A172 (cell line): ENCODE measurements at places on chromosomes 7 and 10.
A peak's percentile ranks its signal among the peaks of the same experiment; 100 is the strongest.

DNA sequence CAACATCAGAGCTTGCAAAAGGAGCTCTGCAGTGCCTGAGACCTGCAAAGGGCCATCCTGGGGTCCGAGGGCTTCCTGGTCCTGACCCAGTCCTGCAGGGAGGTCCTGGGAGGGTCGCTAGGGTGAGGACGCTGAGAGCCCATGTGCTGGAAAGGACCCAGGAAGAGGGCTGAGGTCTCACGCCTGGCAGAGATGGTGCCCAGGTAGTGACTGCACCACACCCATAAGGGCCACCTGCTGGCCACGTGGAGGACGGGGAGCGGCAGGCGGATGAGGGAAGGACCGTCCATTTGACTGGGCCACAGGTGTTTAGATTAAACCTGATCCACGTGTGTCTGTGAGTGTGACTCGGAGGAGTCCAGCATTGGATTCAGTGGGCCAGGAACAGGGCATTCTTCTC, 392.8 kb downstream of the DNAJB6 start:
- no peak for DNase-seq

DNA sequence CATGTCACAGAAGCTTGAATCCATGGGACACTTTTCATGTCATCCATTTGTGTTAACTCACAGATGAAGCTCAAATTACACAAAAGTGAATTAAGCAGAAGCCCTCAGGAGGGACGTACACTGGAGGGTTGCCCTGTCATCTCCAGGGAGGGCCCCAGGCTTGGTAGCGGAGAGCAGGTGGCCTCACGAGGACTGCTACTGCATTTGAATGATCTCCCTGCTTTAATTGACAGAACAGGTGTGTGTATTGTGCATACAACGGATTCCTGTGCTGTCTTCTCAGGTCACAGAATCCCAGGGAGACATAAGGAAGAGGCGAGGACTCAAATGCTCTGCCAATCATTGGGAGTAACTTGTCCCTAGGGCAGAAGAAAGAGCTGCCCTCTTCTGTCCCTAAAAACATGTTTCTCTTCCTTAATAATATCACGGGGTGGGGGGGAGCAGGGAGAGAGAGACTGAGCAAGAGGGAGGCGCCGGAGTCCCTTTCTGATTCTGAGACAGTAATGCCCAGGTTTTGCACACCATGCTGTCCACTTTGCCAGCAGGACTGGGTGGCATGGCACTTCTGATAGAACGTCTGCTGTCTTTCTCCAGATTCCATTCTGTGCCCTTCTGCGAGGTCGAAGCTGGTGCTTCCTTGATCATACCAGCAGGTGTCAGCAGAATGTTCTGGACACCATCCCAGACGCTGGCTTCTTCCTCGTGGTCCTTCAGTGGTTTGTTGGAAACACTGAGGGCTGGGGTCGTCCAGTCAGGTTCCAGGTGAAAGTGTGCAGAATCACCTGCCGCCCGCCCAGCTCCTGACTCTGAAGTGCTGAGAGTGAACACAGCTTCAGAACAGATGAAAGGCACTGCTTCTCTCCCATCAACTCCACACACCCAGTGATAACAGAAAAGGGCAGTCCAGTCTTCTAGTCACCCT, 26.2 kb upstream of the RASGEF1A start:
- DNase-seq: peak; percentile 54

DNA sequence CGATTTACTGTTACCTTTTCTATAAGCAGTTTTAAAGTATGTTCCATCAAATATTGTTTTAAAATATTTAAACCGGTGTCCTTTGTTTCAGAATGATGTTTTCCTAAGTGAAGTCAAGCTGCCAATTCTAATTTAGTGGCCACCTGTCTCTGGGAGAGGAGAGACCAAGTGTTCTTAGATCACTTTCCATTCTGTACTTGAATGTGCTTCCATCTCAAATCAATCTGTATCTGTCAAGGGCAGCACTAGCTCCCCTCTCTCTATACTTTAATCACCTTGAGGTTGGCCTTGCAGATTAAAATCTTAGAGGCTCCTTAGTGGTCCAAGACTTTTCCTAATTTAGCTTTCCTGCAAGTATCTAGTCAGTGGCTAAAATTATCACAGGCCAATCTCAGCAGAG, 49.6 kb downstream of the LGI1 start:
- no peak for DNase-seq

DNA sequence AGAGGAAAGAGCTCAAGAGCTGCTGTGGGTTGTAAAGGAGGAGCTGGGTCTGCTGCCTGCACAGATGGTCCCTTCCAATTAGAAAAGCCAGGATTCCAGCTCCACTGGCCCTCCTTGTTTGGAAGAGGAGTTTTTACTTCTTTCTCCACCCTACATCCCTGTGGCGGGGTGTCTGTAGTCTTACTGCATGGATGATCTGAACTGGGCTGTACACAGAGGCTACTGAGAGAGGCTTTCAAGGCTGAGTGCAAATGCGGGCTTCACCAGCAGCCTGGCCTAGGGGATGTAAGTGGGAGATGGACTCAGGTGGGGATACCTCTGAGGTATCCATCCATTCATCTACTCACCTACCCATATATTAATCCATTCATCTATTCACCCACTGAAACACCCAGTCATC, 7.1 kb upstream of the CXCL12 start:
- no peak for DNase-seq

GRCh38 chr7:131249003-131249402, 78.7 kb upstream of the MKLN1 start:
- DNase-seq: peak; percentile 92

DNA sequence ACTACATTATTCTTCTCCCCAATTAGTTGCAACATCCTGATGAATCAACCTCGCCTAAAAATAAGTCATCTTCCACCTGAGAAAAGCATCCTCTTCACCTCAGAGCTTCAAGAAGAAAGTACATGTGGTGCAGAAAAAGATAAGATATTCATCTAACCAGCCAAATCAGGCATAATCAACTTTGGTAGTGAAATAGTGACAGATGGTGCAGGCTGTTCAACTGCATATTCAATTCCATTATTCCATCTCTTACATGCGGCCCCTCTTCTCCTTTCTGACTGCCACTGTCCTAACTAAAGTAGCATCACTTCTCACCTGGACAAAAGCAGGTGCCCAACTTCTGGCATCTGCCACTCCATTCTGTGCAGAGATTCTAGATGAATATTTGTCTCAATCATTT, 148.4 kb upstream of the STEAP1 start:
- no peak for DNase-seq

DNA sequence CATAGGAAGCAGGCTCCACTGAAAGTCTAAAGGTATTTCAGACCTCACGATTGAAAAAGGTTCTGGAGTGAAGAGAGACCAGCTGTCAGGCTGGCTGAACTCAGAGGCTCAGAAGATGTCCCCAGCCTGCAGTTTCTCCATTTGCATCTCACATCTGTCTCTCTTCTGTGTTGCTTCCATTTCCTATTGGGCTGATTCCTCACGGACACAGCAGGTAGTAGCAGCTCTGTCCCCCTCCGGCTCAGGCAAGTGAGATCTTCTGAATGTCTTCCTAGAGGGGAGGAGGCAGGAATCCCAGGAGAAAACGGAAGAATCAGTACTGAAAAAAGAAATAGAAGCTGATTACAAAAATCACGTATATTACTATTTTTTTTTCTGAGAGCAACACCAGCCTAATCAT, 274.1 kb upstream of the COBL start:
- DNase-seq: no peak

DNA sequence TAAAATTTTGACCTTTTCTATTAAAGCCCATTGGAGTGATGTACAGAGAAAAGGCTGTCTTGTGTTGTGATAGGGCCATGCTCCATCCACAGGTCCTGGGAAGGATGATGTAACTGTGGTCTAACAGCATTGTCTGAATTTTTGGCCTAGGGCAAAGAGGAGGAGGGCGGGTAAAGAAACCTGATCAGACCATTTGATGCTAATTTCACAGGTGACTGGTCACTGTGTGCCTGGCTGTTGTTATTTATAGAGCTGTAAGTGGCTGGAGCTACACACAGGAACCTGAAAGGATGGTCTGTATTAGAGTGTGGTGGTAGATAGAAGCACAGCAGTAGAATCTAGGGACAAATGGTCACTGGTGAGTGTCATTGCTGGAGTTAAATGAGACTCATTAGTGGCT, 182.1 kb downstream of the AUTS2 start:
- DNase-seq: peak; percentile 48

DNA sequence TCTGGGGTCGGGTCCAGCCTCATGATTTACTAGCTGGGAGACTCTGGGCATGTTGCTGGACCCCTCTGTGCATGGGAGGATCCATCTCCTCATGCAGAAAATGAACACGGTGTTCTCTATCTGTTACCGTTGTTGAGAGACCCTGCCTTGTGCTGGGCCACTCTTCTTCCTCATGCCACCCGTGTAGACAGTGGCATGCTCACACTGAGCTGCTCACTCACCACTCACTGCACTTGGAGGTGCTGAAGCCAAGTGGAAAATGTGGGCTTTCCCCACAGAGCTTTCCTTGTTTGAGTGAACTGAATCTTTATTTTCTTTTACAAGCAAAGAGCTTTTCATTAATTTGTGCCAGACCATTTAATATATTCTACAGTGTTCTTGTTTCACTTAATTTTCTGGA, 77.5 kb upstream of the GDF10 start:
- no peak for DNase-seq

DNA sequence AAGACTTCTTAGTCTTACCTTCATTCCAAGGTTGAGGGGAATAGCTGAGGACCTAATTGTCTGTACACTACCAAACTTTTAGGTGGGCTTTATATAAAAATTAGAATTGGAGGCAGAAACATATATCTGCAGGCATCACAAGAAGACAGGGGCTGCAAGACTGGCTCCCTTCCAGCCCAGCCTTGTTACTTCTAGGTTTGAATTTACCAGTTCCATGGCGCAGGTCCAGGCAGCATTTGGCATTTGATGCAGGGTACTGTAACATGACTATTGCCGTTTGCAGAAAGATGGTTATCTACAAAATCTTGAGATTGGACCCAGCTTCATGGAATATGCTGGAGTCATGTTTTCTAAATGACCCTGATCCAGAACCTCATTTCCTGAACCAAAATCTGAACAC, 105.4 kb upstream of the RHOBTB1 start:
- DNase-seq: no peak

- peak; percentile 88 for DNase-seq
Measured at GRCh38 chr7:75762350-75762917, 9.6 kb downstream of the CCL26 start.

DNA sequence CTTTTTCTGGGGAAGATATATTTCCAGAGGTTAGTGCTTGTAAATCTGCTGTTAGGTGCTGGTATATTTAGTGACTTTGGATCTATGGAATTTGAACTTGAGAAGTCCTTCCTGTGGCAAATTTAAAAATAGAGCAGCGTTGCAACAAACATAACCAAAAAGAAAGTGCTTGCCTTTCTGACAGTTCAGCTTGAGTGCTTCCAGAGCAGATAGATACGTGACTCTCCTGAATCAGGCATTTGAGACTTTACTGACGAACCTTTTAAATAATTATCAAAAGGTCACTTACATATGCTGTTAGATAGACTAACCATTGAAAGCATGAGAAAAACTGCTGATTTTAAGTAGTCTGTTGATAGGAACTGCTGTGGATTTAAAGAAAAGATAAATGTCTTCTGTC, 387.5 kb upstream of the LRRTM3 start:
- DNase-seq: peak; percentile 1

DNA sequence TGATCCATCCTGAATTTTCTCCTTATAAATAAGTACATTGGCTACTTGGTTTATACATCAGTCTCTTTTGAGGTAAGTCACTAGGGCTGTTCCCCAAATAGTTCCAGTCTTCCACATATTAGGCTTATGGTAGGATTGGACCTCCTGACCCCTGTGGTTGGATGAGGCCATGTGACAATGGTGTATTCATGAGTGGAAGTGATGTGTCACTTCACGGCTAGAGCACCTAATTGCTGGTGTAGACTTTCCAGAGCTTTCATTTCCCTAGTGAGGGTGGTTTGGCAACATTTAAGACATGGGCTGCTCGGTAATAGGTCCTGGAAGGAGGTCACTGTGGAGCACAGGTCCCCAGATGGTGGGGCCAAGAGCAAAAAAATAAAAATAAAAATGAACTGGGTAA, 141.2 kb upstream of the ABCB5 start:
- peak; percentile 36 for DNase-seq

GRCh38 chr10:110475722-110476515, 21.8 kb upstream of the DUSP5 start:
- no peak for DNase-seq

DNA sequence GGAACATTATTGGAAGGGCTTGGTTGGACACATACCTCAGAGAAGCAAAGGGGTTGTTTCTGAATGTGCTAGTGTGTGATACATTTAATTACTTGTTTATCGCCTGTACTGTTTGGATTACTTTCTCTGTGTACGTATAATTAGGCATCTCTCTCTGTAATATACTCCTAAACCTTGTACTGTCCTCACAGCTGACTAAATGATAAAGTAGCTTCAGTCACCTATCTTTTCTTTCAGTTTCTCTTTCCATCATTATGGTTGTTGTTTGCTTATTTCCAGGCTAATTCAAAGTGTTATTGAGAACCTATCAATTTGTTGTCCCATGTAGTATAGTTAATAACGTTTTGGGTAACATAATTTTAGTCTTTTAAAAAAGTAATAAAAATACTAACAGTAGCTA, 34.0 kb downstream of the MXI1 start:
- DNase-seq: no peak

GRCh38 chr7:44172803-44173424, 16.3 kb downstream of the GCK start:
- no peak for DNase-seq

GRCh38 chr10:116850058-116850611, 836 bp downstream of the ENO4 start:
- no peak for DNase-seq

GRCh38 chr10:91820144-91820543, 21.9 kb downstream of the TNKS2 start:
- DNase-seq: peak; percentile 5

DNA sequence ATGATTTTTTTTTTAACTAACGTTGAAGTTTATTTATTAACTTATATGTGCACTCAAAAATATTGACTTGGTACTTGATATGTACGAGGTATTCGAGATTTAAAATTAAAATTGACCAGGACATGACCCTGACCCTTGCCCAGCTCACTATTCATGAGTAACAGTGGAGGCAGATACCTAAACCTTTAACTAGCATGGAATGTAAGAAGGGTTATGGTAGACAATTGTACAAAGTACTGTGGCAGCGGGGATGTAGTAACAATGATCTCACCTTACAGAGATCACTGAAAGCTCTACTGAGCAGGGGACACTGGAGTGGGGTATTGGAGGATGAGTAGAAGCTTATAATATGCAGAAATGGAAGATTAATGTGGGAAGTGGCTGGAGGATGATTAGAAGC, 60.8 kb downstream of the ADRA2A start:
- DNase-seq: no peak

DNA sequence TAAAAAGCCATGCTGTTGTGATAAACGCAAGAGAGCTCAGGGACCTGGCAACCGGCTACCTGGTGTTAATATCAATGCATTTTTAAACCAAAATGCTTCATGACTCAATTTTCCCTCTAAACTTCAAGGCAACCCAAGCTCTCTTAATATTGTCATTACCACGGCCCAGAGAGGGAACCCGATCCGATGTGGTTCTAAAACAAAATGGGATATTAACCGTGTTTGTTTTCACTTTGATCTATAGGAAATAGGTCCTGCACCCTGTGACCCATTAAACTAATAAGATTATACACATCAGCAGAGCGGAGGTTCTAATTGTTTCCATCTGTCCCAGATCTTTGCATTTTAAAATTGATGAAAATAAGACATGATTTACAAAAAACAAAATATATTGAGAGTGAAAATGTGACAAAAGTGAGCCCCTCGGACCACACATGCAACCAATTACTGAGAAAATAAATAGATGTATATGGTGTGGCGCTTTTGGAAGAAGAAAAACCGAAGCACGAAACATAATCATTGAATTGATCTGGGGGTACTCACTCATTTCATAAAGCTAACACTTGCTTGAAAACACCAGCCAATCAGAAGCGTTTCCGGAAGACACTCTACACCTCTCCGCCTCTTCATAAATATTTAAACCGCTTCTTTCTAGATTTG, 290.3 kb upstream of the NFE2L3 start:
- no peak for DNase-seq
